ENCODE measurements at places on chromosomes 1 and 21.

GRCh38 chr1:59176471-59176870, 120.4 kb upstream of the FGGY start:
- DNase-seq = no peak

DNA sequence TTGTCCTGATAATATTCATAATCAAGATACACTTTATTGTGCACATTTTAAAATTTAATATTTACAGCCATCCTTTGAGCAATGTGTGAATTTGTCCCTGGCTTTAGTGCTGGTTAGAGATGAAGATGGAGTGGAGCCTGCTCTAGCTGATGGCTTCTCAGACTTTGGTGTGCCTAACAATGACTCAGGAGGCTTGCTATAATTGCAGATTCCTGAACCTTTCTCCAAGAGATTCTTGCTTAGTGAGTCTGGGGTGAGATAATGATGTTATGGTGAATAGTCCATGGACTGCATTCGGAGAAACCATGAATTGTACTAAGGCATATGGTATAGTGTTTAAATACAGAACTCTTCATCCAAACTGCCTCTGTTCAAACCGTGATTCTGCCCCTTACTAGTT, 307.1 kb downstream of the PAPPA2 start:
- DNase-seq = no peak

- DNase-seq = no peak
Measured at GRCh38 chr1:39666772-39667171, 5.1 kb downstream of the NT5C1A start.

GRCh38 chr21:26385721-26386120, 187.4 kb downstream of the CYYR1 start:
- DNase-seq = no peak

DNA sequence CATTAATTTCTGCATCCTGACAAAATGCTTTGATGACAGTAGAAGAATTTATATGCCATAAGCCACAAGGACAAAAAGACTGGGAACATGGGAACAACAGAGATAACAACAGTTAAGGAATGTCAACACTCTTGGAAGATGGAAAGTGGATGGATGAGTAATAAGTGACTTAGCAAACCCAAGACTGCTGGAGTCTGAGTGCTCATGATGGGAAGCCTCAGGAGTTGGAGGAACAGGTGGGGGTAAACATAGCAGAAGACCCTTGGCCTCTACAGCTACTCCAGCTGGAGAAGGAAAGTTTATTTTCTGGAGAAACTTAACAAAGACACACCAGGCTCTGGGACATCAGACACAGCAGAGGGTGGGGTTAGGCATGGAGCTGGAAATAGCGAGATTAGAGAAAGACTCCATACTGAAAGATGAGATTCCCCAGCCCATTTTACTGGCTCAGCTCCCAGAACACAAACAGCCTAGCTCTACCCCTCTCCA, 13.6 kb downstream of the G0S2 start:
- no peak for DNase-seq

GRCh38 chr1:157008502-157008901, 37.0 kb downstream of the ARHGEF11 start:
- no peak for DNase-seq
